AML-193 (cell line): ENCODE measurements at places on chromosomes 4 and X.

DNA sequence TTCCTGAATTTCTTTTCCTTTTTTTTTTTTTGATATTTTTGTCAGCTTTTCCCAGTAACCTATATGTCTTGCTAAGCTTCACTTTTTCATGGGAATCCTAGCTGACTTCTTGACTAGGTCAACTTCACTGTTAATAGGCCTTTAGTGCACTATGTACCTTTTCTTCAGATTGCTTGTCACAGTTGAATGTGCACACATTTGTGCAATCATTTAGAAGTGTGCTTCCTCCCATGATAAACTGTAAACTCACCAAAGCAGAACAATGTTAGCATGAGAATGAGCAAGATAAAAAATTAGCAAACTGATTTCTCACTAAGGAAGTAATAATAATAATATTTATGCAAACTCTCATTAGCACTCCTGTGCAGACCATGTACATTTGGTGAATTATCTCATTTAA lies 173.2 kb downstream of the PABPC4L start:
- DNase-seq = no peak

DNA sequence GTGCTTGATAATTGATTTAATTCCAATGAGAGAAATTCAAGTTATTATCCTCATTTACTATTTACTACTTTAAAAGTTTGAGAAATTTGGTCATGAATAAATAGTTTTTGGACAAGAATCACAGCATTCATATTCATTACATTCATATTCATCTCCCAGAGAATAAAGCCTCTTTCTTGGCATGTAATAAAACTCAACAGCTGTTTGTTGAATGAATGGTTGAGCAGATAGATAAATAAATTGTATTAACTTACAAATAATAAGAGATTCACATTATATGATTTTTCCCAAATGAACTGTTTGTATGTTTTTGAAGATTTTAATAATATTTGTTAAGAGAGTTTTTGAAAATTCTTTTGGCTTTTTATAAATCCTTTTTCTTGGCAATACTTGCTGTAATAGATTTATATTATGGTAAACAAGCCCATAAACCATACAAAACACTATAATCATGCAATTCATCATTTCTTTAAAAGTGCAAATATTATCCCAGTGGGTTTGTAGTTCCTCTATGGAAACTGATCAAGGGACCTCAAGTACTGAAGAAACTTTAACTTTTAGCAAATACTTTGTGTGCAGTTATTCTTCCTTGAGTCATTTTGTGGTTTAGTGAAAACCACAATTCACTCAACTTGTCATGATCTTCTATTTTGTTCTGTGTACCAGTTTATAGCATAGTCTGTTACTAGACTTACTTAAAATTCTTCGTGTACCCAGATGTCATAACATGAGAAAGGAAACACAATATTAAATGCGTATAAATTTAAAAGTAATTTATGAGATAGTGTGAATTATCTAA lies 371.8 kb downstream of the ADGRL3 start:
- DNase-seq = peak; percentile 23

DNA sequence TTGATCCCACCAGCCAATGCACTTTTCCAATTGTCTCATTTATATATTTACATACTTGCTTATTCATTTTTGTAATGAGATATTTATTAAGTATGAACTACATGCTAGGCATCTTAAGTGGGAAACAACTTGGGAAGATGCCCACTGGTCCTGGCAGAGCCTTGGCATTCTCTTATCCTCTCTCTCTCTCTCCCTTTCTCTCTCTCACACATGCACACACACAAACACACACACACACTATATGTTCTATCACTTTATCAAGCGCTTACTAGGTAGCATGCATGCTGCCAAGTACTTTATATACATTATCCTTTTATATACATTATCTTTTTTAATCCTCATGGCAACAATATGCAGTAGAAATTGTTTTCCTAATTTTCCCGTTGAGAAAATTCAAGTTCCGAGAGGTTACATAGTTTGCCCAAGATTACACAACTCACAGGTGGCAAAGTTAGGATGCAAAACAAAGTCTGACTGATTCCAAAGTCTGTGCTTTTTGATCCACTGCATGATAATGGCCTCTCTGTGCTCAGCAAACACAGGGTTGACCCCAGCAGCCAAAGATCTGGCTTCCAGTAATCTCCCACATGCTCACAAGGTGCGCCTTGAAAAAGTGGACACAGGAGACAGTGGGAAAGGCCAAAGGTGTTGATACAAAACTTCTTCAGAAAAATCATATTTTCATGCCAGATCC lies 173.1 kb upstream of the KLF3 start:
- DNase-seq = no peak

DNA sequence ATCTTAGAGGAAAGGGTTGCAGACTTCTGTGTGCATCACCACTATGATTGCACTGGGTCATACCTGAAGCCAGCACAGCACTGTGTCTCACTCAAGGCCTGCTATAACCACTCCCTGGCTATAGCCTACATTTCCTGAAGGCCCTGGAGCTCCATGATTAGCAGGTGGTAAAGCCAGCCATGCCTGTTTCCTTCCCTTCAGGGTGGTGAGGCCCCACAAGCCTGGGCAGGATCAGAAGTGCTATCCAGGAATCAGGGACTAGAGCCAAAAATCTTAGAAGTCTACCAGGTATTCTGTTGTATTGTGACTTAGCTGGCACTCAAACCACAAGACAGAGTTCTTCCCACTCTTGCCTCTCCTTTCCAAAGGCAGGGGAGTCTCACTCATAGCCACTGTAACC lies 734.6 kb downstream of the GLUD2 start:
- no peak for DNase-seq

DNA sequence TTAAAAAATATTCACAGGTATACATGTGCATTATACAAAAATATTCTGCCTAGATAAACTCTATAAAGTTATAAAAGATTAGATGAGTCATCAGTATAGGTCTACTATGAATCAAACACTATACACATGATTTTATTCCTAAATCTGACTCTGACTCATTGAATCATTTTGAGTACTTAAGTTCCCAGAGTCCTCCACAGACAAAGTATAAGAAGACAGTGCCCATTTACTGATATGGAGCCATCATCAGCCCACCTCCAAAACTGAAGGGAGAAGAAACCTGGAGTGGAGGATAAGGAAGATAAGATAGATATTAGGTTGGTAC lies 28.7 kb upstream of the ANTXR2 start:
- DNase-seq = no peak

DNA sequence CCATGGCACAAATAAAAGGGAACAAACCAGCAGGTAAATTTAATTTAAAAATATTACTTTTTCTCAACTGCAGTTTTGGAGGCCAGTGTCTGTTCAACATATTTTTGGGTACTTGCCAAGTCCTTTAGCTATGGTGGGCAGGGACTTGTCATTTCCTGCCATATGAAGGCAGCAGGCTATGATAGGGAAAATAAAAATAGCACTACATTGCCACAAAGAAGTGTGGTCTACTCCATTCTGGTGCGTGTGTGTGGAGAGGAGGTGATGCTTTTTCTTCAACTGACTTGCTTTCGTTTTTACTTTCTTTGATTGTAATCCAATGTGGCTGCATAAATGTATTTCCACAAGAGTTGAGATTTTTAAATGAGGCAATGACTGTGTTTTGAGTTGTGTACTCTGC lies 17.2 kb downstream of the GPR174 start:
- DNase-seq = no peak

DNA sequence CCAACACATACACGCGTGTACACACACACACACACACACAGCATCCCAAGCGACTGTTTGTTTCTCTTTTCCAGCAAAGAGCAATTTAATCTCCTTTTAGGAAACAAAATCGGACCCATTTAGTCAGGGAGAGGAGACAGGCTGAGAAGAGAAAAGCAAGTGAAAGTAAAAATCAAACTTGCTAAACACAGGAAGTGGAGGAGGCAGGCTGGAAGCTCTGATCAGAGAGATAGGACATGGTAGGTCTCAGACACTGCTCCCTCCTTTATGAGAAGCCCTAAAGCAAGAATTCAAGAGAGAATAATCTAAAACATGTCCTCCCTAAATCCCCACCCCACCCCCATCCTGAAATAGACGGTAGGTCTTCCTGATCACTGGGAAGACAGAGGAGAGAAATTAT lies 62.3 kb downstream of the GPC3 start:
- DNase-seq = no peak

DNA sequence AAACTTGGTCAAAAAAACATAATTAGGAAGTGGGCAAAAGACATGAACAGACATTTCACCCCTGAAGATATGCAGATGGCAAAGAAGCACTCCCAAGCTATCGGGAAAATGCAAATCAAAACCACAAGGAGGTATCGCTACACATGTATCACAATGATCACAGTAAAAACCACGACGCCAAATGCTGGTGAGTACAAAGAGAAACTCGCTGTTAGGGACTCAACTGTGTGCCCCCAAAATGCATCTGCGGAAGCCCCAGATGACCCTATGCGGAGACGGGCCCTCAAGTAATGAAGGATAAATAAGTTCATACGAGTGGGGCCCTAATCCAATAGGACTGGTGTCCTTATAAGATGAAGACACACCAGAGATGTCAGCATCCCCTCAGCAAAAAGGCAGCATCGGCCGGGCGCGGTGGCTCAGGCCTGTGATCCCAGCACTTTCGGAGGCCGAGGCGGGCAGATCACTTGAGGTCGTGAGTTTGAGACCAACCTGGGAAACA lies 10.2 kb downstream of the GAK start:
- DNase-seq = no peak

DNA sequence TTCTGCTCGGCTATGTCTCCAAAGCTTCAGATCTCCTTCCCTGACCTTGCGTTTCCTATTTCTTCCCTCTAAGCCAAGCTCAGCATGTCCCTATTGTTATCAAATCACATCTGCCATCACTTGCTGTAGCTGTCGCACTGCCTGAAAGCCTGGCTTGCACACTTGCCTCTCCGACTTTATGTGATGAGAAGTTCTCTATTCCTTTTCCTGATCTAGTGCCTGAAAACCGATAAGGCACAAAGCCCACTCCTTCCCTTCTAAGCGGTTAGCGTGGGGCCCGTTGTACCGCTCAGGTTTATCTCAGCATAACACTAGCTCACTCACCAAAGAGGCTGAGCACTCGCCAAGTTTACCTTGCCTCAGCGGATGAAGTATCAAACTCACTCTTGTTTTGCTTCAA lies 816 bp downstream of the NMU start:
- DNase-seq = no peak

GRCh38 chrX:9997524-9997923 lies 30.4 kb downstream of the CLDN34 start:
- DNase-seq = no peak

GRCh38 chr4:8279321-8280157 lies 10.0 kb downstream of the HTRA3 start:
- DNase-seq = no peak

DNA sequence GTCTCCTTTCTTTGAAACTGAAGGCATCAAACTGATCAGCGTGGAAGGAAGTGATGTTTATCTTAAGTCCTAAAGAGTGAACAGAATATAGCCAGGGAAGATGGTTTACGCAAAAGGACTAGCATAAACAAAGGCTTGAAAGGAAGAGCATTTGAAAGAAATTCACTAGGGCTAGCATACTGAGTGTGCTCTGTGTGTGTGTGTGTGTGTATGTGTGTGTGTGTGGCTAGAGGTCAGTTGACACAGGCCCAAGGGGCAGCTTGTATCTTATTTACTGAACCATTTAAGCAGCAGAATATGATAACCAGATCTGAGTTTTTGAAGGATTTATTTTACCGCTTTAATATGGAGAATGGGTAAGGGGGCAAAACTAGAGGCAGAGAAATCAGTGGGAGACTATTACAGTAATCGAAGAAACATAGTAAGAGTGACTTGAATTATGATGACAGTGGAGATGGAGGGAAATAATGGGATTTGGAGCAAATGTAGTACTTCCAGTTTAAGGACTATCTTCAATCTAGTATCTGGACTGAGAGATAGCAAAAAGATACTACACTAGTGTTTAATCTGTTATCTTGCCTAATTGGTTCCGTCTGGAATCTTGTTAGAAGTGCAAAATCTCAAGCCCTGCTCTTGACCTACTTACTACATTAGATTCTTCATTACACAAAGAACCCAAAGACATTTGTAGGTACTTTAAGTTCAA lies 36.9 kb downstream of the CEP44 start:
- DNase-seq = no peak

GRCh38 chr4:54526560-54526959 lies 131.2 kb upstream of the KIT start:
- DNase-seq = no peak

- no peak for DNase-seq
These were observed 195.0 kb upstream of the LDB2 start for GRCh38 chr4:17093481-17093880.

DNA sequence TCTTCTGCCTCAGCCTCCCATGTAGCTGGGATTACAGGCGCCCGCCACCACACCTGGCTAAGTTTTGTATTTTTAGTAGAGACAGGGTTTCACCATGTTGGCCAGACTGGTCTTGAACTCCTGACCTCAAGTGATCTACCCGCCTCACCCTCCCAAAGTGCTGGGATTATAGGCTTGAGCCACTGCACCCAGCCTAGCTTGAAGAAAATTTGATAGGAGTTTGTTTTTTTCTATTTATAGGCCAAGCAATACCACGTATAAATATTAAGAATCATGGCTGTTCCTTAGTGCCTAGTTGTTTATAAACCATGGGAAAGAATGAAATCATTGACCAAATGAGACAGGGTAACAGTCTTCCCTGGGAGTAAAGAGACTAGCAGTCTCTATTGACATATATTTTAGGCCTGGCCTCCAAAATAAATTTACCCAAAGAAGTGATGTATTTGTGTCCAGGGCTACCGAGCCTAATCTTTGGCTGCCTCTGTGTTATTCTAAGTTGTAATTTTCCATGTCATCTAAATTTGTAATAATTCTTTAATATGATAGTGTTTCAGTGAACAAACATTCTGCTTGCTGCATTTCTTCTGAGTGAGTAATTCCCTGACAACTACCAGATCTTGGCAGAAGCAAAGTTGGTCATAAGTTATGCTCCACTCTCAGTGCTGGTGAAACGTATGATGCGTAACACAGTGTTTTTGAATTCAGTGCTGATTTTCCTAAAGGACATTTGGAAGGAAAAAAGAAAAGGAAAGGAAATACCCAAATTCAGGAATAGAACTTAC lies 10.3 kb downstream of the PKD2 start:
- no peak for DNase-seq

DNA sequence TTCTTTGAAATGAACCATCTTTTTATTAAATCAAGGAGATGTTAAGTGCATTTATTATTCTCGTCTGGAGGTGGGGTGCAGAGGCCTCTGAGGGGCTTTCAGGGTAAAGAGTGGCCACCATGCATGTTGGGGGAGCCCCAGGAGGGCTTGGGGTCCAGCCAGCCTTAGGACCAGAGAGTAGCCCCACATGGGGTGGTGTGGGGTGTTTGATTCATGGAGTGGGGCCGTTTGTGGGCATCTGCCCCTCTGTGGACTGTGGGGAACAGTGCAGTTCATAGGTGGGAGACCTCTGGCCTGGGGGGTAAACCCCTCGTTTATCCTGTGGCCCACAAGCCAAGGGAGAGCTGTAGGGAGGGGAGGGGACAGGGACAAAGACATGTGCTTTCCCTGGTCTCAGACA lies 26.9 kb downstream of the HTRA3 start:
- DNase-seq = no peak

- no peak for DNase-seq
These were observed 606.2 kb downstream of the KLHL13 start for GRCh38 chrX:117510453-117510852.
